ENCODE measurements at places on chromosomes 11 and 22.
A peak's percentile ranks its signal among the peaks of the same experiment; 100 is the strongest.

DNA sequence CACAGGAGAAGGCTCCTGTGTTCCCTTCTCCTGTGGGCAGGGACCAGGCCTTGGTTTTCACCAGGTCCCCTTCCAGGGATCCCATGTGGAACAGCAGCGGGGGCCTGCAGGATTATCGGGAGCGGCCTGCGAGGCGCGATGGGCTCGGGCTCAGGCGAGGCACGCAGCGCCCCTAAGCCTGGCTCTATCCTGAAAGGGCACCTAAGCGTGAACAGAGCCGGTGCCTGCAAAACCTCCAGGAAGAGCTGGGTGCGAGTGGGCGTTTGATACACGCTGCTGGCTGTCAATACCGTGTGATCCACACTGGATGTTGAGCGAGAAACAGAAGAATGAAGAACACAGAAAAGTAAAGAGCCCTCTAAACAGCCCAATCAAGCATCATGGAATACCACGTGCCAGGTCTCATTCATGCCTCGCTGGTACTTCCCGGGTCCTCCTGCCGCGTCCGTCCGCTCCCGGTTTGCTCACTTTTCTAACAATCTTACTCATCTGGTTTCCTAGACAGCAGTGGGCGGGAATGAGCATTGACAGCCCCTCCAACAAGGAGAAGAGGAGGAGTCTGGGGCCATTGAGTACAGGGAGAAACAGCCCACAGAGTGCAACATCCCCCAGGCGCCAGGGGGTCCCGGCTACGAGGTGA is 12.5 kb downstream of the OSBPL5 start:
- no peak for DNase-seq

DNA sequence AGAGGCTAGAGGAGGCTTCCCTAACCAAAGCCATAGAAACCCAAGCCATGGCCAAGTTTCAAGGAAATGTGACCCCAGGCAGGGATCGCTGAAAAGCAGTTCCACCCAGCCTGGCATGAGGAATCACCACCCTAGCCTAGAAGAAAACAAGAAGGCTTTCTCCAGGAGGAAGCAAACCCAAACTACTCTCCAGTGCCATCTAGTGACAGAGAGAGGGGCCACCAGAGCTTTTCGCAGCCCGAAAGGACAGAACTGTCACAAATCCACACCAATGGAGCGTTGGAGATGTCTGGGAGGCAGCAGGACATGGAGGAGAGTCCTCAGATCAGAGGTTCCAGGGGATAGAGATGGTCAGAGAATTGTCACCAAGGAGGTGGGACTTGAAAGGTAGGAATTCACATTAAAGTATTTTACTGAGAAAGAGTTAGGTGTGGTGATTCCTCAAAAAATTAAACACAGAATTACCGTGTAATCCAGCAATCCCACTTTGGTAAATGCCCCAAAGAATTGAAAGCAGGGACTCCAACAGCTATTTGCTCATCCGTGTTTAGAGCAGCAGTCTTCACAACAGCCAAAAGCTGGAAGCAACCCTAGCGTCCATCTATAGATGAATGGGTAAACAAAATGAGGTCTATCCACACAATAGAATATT is 67.3 kb upstream of the NUP50 start:
- DNase-seq = peak; percentile 54

DNA sequence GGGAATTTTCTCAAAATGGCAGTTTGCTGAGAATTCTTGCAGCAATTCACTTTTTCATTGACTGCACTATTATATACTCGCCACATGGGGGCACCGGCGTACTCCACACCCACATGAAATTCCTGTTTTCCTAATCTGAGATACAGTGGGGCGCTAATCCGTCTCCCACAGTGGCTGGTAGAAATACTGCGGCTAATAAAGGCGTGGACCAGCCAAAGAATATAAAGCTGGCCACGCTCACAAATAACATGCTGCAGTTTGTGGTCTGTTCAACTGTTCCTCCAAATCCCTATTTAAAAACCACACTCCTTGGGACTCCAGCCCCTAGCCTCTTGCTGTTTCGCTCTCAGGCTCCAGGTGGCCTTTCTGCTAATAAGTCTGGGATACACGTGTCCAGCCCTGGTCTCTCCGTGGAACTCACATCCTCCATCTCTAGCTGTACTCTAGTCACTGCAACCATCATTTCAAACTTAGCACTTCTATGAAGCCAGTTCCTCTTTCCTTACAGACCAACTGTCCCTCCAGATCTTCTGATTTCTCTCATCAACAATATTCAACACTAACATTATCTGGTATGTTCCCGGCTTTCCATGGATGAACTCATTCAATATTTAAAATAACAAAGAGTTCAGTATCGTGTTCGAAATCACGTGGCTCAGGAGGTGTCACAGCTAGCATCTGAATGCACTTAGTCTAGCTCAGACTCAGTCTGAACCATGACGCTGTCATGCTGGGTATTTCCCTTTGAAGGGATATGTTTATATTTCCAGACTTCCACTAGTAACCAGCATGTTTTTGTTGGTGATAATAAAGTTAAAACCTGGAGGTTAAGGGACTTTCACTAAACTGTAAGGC is 22.0 kb downstream of the TBRG1 start:
- peak; percentile 66 for DNase-seq

DNA sequence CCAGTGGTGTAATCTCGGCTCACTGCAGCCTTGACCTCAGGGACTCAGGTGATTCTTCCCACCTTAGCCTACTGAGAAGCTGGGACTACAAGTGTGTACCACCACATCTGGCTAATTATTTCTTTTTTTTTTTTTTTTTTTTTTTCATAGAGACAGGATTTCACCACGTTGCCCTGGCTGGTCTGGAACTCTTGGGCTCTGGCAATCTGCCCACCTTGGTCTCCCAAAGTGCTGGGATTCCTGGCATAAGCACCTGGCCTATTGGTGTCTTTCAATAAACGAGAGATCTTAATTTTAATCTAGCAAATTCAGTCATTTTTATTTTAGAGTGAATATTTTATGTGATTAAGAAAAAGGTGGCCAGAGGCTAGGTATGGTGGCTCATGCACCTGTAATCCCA is 40.1 kb downstream of the DGCR2 start:
- no peak for DNase-seq

- DNase-seq = no peak
These were observed 103.8 kb downstream of the ZNF280B start for GRCh38 chr22:22404598-22405284.

- no peak for DNase-seq
These were observed 978 bp downstream of the FLI1 start for GRCh38 chr11:128694618-128695481.

GRCh38 chr22:46794067-46794466 is 31.6 kb downstream of the TBC1D22A start:
- DNase-seq = no peak

DNA sequence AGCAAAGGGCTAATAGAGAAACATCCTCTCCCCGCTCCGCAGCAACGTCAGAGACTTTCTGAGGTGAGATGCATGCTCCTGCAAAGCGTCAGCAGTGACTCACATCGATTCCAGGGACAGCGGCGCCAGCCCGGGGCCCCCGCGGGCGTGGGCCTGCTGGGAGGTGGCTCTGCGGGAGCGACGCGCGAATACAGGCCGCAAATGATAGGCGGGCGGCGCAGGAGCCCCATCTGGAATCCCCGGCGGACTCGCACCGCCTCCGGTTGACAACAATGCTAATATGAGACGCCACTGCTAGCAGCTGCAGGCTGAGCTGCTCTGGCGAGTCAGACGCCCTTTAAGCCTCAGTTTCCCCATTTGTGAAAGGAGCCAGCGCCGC is 557 bp downstream of the RANGAP1 start:
- peak; percentile 37 for DNase-seq

DNA sequence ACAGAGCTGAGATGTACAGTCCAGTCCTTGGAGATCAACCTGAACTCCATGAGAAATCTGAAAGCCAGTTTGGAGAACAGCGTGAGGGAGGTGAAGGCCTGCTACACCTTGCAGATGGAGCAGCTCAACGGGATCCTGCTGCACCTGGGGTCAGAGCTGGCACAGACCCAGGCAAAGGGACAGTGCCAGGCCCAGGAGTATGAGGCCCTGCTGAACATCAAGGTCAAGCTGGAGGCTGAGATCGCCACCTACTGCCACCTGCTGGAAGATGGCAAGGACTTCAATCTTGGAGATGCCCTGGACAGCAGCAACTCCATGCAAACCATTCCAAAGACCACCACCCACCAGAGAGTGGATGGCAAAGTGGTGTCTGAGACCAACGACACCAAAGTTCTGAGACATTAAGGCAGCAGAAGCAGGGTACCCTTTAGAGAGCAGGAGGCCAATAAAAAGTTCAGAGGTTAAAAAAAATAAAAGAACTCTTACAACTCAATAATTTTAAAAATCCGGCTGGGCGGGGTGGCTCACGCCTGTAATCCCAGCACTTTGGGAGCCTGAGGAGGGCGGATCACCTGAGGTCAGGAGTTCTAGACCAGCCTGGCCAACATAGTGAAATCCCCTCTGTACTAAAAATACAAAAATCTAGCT is 69.9 kb upstream of the RTL6 start:
- no peak for DNase-seq

- DNase-seq = peak; percentile 66
These were observed 195.4 kb upstream of the ARHGAP20 start for GRCh38 chr11:110907629-110908028.

- peak; percentile 58 for DNase-seq
These were observed 10.5 kb downstream of the NUMA1 start for GRCh38 chr11:72069787-72070251.

All from left hindlimb (tissue), 1 donor.